ENCODE measurements at places on chromosomes 6 and 20.

- no peak for DNase-seq
These were observed 46.8 kb downstream of the EIF2S2 start for GRCh38 chr20:34065260-34065659.

- DNase-seq: no peak
These were observed 14.2 kb upstream of the PREX1 start for GRCh38 chr20:48841875-48842529.

GRCh38 chr6:121686611-121687023 is 251.2 kb downstream of the GJA1 start:
- no peak for DNase-seq

DNA sequence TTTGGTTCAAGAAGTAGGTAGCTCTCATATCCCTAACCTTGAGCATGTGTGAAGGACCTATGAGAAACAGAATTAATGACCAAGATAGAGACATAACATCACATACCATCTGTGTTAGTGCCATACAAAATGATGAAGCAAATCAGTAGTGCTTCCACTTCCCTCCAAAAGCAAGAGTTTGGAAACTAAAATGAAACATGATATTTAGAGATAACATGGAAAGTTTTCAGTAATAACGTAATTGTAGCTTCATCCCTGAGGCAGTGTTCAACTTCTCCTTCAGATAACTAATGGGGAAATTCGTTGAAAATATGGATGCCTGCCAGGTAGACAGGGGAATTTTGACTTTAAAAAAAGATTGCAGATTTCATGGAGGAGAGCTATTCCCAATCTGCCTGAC is 248.4 kb upstream of the IRAK1BP1 start:
- no peak for DNase-seq

Measured in right renal pelvis (tissue), 4 donors.